ENCODE measurements at places on chromosomes 7 and 10.
A peak's percentile ranks its signal among the peaks of the same experiment; 100 is the strongest.

DNA sequence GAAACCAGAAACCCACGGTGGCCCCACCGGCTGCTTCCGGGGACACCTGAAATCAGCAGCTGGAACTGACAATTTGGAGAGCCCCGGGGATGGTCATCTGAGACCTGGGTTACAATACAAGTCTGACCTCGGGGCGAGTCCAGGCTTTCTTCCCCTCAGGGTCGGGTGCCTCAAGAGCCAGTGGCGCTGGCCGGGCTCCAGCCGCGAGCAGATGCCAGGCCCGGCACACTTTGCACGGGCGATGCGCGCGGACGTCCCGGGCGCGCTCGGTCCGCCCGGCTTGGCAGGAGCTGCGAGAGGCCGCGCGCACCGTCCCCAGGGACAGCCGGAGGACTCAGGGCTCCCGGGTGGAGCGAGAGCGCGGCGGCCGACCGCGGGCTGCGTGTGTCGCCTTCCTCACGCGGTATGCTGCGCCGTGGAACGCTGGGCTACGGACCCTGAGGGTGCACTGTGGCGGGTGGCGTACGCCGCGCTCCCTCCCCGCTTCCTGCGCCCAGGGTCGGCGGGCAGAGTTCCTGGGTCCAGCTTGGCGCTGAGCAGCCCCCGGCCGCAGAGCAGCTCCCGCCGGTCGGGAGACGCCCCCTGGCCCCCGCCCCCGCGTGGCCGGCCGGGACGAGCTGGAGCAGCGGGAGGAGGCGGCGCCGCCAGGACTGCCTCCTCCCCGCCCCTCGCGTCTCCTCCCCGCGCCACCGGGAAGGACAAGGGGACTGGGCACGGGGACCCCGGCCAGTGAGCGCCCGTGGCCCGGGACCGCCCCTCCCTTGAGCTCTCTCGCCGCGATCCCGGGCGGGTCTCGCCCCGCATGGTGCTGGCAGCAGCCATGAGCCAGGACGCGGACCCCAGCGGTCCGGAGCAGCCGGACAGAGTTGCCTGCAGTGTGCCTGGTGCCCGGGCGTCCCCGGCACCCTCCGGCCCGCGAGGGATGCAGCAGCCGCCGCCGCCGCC lies at the start of gene RBM20:
Gene RBM20, plus strand, starts transcription at position 684 of the 945 bp plus-strand sequence. Its CDS starts 119 bp downstream, at position 803.
- no peak for DNase-seq

GRCh38 chr10:69363666-69364065 lies 53.1 kb downstream of the TACR2 start:
- no peak for DNase-seq

- no peak for DNase-seq
These were observed 376.8 kb downstream of the EXOC4 start for GRCh38 chr7:133629701-133630100.

- DNase-seq, result no peak
These were observed 3.5 kb downstream of the FGFR2 start for GRCh38 chr10:121594623-121595350.

GRCh38 chr7:75694638-75695399 lies 43.9 kb downstream of the HIP1 start:
- DNase-seq, result no peak

GRCh38 chr7:12862146-12862545 lies 174.7 kb downstream of the ARL4A start:
- no peak for DNase-seq

- no peak for DNase-seq
These were observed 232.9 kb upstream of the CCDC6 start for GRCh38 chr10:60139290-60139689.

GRCh38 chr7:132777414-132777813 lies 201.1 kb upstream of the PLXNA4 start:
- DNase-seq, result no peak

GRCh38 chr10:93999401-93999851 lies 5.7 kb downstream of the PLCE1 start:
- no peak for DNase-seq

GRCh38 chr10:6033954-6034353 lies 28.2 kb downstream of the IL2RA start:
- DNase-seq, result no peak

GRCh38 chr7:112084520-112084971 lies 121.7 kb downstream of the DOCK4 start:
- DNase-seq, result no peak

DNA sequence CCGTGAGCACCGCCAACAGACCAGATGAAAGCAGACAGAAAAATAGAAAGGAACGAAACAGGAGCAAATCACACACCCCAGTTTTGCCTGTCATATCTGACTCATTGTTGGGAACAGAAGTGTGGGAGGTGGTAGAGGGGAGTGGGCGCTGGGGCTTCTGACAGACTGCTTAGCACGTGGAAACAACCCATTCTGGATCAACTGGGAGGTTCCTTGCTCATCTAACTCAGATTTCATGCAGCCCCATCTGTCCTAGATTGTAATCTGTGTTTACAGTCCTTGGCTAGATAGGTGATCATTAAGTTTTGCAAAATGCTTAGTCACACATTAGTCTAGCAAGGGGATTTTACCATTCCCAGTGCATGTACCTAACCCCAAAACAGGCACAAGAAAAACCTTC lies 154.1 kb downstream of the NRP1 start:
- DNase-seq, result no peak

DNA sequence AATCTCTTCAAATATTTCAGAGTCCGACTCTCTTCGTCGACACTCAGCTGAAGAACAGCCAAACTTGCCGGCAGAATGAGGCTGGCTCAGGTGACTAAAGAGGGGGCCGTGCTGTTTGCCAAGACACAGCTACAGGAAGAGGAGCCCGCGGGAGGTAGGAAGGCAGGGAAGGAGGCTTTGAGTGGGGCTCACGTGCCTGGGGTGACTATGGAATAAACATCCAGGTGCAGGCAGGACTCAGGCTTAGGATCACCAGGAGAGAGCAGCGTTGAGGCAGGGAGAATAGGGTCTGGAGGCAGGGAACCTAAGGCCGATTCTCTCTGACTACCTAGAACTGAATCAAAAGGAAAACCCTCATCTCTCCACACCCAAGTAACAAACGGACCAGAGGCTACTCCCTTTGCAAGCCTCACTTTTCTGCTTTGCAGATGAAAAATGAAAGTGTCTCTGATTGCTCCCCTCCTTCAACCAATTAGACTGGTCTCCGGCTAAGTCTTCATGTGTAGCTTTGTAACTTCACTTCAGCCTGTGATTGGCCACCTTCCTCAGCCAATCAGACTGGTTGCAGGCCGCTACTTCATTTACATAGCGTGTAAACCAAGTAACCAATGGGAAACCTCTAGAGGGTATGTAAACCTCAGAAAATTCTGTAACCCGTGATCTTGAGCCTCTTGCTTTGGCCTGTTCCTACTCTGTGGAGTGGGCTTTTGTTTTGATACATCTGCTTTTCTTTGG lies 19.7 kb upstream of the BNIP3 start:
- no peak for DNase-seq

GRCh38 chr7:130393841-130394411 lies 13.6 kb downstream of the CPA1 start:
- no peak for DNase-seq

- no peak for DNase-seq
These were observed 26.6 kb downstream of the TBXAS1 start for GRCh38 chr7:139855498-139856270.

- DNase-seq, result no peak
These were observed 22.3 kb downstream of the CACUL1 start for GRCh38 chr10:118732245-118733165.

- DNase-seq, result no peak
These were observed 115.5 kb upstream of the DKK1 start for GRCh38 chr10:52198540-52198939.

- no peak for DNase-seq
These were observed 32.1 kb downstream of the PFKP start for GRCh38 chr10:3099291-3100092.

- DNase-seq, result no peak
These were observed 403.5 kb upstream of the ANKRD30A start for GRCh38 chr10:36721871-36722270.

DNA sequence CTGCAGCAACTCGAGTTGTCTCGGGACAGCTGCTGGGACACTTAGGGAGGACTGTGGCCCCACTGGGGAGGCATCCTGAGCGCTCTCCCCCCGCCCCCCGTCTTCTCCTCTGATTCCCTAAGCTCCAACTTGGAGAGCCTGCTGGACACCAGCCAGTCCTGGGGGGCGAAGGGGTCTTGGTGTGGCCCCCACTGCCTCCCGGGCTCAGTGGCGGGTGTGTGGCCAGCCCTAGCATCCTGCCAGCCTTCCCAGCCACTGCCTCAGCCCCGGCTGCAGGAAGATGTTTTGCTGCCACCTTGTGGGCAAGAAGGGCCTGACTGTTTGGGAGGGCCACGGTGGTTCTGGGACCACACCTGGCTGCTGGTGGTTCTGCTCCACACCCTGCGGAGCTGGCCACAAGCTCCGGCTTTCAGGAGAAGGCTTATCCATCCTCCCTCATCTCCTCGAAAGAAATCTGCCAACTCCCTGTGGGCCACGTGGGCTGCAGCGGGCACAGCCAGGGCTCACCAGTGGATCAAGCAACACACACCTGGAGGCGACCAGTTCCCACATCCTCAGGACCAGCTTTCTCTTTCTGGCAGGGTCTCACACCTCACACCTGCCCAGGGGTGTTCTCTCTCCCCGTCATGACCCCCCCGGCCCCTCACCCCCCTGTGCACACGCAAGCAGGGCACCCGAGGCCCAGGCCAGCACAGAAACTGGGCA lies 24.8 kb downstream of the AGAP3 start:
- DNase-seq, result peak; percentile 55

DNA sequence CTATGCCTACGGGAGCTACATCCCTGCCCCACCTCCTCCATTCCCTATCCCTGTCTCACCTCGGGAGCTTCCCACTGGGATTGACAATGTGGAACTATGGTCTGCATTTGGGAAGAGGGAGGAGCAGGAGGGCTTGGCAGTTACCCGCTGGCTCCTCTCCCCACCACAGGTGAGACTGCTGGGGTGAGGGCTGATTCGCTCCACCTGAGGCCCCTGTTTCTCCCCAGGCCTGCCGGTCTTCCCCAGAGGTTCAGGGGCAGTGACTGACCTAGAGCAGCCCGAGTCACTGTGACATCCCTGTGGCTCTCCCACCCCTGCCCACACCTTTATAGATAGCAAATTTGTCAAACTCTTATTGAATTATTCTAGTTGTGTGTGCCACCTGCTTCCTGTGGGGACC lies 252.6 kb downstream of the GLRX3 start:
- no peak for DNase-seq

DNA sequence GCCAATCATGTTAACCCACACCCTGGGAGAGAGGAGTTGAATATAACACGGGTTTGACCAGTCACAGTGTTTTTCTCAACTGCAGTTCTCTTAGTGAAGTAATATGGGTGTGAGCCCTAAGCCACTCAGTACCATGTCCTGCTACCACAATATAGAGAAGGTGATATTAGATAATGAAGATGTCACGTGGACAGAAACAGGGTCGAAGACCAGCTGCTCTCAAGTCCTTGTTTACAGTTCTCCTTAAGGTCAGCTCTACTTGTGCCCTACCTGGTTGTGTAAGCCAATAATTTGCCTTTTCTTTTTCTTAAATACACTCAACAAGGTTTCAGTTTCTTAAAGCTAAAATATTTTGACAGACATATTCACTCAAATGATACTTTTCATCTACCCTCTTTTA lies 128.3 kb upstream of the POT1 start:
- no peak for DNase-seq

GRCh38 chr7:21941611-21942141 lies 4.0 kb downstream of the CDCA7L start:
- no peak for DNase-seq

DNA sequence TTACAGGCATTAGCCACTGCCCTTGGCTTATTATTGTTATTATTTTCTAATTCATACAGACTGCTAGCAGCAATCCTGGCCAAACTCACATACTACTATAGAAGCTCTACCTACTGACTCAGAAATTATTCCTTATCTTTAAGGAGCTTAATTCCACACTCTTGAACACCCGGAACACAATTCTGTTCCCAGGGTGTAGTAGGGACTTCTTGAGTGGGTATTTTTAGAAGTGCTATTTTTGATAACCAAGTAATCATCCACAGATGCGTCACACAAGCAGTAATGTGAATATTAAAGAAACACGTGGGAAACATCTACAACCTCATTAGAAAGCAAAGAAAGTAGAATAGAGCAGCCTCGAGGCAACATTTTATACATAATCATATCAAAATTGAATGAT lies 149.2 kb downstream of the PTEN start:
- DNase-seq, result no peak

- no peak for DNase-seq
These were observed 74.4 kb downstream of the NHLRC2 start for GRCh38 chr10:113928830-113929229.

- DNase-seq, result no peak
These were observed 705.1 kb downstream of the XPNPEP1 start for GRCh38 chr10:109218207-109218606.

DNA sequence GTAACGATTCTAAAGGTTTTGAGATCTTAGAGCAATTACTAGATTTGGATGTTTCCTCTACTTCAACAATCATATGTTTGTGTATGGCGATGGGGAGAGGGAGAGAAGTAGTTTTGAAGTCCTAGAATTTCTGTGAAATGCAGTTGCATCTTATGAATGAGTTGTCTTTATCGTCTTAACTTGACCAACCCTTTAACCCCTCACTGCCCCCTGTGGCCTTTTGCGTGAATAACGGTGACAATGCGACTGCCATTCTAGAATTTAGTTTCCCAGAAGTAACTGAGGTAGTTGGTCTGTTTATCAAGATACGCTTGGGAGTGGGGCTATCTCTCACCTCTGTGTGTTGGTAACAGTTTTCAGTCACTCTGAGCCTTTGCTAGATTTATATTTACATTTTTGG lies 204.6 kb downstream of the HDAC9 start:
- DNase-seq, result no peak

- DNase-seq, result no peak
These were observed 22.6 kb upstream of the MTURN start for GRCh38 chr7:30112103-30112713.

DNA sequence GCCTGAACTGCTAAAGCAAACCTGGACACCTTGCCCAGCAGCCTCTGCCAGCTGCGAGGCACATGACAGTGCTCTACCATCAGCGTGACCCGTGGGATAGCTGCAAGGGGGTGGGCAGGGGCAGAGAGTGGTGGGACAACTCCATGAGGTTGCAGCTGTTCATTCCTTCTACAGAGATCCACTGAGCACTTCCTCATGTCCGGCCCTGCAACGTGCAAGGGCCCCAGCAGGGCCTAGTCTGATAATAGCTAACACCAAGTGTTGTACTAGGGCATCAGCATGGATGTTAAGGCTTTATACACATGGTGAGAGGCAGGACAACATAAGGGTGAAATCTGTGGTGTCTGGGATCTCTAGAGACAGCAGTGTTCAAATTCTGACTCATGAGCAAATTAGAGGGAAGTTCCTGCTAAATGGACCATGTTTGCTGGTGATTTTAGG lies 14.3 kb downstream of the NOD1 start:
- DNase-seq, result no peak

- DNase-seq, result no peak
These were observed 124.4 kb upstream of the TCERG1L start for GRCh38 chr10:131435760-131436457.
